ENCODE measurements at places on chromosomes 16 and 17.

- DNase-seq = no peak
Measured at GRCh38 chr17:227946-228615, 46.6 kb upstream of the DOC2B start.

DNA sequence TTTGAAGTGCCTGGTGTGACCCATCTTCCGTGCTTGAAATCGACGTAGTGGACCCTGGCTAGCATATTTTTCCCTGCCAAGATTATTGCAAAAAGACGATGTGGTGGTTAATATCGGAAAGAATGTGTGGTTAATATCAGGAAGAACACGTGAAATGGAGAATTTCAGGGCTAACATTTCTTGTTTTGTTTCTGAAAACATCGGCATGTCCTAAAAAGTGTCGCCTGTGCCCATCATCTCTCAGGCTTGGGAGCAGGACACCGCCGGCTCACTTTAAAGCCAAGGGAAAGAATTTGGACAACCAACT lies 345 bp upstream of the DCXR start:
- no peak for DNase-seq

DNA sequence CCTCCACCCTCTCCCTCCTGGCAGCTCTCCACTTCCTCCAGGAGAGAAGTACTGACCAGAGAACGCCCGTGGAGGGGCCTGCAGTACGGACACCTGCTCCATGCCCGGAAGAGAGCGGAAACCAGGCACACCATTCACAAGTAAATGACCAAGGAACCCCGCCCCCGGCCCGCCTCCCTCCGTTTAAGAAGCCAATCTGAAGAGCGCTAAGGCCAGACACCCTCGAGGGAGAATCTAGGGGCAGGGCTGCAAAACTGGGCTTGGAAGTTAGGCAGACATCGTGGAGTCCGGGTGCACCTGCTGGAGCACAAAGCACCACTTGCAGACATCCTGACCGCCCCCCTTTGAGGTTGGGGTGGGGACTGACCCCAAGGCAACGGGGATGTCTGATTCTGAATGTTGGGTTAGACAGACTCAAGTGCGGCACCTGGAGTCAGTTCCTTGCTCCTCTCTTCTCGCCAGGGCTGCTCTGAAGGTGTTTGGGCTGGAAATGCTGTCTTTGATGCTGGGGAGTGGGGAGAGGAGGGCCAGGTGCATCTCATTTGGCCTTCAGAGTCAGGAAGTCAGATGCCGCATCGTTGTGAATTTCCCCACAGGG lies 964 bp upstream of the FAAP100 start:
- DNase-seq = no peak

- DNase-seq = no peak
Measured at GRCh38 chr17:38429476-38430100, 1.3 kb downstream of the ARHGAP23 start.

DNA sequence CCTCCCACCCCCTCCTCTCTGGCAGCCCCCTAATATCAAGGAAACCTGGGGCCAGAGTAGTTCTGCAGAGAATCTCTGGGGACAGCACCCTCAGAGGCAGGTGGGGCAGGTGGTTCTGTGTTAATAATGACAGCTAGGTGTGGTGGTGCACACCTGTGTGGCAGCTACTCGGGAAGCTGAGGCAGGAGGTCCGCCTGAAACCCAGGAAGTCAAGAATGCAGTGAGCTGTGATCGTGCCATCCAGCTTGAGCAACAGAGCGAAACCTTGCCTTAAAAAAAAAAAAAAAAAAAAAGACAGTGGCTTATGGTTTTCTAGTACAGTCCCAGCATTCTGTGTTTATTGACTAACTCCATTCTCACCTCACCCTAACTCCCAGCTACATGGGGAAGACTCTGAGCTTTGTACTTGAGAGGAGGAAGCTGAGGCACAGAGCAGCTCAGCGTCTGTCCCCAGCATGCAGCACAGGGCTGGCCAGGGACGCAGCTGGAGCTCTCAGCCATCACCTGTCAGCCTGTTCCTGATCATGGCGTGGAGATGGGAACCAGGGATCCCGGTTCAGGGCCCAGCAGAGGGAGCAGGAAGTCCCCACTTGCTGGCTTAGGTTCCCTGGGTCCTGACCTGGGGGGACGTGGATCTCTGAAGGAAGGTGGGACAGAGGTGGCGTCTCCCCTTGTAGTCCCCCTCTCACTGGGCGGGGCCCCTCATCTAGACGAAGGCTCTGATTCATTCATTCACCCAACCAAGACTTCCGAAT lies 6.1 kb downstream of the DBNDD1 start:
- DNase-seq = no peak

GRCh38 chr17:61340431-61341209 lies 59.0 kb upstream of the TBX2 start:
- no peak for DNase-seq

DNA sequence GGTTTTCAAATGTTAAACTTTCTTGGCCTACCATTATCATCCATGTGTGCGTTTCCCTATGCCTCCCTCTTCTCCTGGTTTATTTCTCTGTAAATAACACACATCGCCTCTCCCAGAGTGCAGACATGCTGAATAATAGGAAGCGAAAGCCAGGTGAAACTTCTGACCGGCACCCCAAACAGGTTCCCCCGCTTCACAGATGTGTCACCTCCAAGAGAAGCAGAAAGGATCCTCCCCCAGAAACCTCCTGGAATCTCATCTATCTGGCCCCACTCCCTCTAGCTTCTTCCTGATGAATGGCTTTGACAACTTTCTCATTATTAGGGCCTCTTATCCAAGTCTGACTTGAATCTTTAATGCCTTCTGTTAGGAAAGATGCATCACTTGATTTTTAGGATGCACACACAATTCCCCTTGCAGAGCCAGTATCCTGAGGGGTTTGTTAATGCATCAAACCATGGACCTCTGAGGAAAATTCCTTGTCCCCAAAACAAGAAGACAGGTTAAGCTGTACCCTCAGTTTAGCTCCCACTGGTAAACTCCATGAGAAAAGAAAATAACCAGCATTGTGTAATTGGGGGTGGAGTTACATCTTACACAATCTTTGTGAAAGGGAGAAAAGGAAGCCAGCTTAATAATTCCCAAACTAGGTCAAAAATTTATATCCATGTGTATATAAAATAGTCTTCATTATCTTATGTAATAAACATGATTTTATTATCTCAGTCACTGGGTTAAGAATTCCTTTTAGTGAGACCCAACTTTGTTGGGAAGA lies 20.1 kb upstream of the HYDIN start:
- DNase-seq = no peak

DNA sequence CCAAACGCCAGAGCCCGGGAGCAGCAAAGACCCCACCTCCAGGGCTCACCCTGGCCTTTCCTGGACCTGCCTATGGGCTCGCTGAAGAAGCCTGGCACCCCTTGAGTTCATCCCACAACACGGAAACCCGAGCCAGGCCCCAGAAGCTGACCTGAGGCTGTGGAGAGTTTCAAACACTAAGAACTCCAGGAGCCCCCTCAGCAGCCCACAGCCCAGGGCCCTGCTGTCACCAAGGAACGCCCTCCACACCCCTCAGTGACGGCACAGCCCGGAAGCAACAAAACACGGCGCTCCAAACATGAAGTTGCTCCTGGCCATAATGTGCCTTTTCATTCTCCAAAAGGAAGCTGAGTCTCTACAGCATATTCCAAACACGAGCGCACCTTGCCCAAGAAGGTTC lies 9.2 kb downstream of the SLC38A10 start:
- no peak for DNase-seq

GRCh38 chr16:73279451-73279850 lies 231.5 kb upstream of the ZFHX3 start:
- DNase-seq = no peak

GRCh38 chr17:50916708-50917417 lies 50.7 kb upstream of the TOB1 start:
- no peak for DNase-seq

GRCh38 chr16:6267682-6268081 lies 1065.0 kb upstream of the RBFOX1 start:
- no peak for DNase-seq

Data from cortex of kidney (tissue), 1 donor.